ENCODE measurements at places on chromosomes 3 and 15.

DNA sequence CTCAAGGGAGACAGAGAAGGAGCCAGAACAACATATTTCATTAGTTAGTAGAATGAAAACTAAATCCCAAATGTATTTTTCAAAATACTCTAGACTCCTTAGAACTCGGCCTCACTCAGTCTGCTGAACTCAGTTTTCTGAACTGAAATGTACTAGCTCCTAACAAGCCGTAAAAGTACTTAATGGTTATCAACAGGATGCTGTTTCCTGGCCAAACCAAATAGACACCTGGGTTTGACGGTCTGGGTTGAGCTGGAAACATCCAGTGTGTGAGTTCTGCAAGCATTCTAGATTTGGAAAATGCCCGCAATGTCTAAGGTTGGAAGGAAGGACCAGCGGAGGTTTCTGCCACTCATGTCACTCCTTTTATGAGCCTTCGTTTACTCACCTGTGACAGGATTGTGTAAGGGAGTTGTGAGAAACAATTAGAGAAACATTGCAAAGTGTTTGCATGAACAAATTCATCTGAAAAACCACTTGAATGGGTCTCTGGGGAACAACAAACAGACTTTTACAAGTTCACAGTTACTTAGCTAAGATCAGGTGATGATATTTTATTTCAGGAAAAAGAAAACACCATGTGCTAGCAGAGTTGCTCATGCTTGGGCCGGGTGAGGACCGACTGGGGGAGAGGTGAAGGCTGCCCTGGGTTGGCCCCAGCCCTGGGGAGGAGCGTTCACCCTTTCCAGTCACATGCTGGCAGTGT, 151.0 kb downstream of the ALDH1A2 start:
- no peak for DNase-seq

DNA sequence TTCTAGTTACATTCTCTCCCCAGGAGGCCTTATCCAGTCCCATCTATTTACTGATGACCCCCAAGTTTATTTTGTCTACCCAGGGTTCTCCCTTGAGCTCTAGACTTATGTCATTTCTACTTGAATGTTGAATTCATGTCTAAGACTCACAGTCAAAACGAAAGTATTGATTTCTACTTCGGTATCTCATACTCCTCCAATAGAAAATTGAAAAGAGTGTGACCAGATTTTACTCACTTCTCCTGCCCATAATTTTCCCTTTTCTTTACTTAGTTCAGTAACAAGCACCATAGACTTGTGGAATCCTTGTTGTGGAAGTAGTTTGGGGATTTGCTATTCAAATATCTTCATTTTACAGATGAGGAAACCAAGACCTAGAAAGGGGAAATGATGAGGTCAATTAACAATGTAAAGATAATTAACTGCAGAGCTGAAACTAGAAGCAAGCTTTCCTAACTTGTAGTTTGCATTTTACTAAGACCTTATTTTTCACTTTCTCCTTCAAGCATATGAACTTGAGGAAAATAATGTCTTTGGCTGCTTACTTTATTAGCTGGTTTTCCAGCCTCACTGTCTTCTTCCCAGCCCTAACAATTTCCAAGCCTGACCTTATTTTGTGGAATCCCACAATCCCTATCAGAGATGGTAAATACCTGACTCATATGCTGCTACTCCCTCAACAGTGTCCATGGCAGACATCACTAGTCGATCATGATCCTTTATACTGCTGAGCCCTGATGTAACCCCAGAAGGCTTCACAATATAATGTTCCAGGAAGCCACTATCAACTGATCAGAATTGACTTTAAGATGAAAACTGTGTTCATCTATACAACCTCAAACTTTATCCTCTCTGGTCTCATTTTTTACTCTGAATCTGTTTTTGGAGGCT, 123.9 kb upstream of the AGBL1 start:
- DNase-seq, result no peak

DNA sequence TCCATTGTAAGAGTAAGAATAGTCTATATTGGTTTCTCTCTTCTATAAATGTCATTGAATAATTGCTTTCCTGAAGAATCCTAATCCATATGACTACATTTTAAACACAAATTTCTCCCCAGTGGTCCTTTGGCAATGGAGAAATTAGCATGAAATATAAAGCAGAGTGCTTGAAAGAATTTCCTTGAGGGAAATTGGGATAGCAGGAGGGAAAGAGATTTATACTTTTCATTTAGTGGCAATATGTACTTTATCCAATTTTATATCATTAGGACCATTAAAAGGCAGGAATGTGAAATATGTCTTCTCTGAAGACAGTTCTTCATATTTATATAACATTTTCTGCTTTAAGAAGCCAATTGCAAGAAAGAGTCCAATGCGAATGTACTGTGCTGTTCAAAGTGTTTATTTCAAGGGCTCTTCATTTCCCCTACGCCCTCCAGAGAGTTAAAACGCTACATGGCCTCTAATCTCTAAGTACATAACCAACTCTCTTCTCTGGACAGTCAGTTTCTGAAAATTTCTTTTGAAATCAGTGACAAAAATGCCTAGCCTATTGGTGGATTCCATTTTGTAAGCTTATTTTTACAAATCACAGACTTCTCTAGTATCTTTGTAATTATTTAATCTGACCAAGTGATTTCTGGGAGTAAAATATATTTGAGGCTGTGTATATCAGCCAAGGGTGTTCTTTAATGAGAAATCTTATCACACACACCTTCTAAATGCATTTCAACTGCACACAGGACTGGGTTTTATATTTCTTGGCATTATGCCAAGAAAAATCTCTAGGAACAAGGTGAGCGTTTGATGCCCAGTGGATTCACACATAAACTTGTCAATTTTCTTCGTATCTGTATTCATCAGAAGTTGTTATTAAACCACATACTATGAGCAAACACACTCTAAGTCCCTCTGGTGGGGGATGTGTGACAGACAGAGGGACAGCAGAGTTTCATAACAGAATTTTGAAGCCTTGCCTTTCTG, 51.2 kb downstream of the KCNAB1 start:
- no peak for DNase-seq

DNA sequence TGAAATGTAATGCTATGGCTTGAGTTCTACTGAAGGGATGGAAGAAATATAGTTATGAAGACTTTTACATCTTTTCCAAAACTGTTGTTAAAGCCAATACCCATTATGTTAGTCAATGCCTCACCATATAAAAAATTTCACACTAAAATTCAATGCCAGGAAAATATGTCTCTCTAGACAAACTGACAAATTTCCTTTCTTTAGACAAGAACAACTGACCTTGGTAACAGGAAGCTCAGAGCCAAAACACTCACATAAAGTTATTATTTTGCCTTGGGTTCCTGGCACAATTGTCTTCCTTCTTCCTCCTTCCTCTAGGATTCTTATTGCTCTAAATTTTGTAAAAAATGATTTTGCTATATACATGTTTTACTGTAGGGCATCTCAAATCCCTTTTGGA, 26.7 kb downstream of the INTS14 start:
- DNase-seq, result no peak

DNA sequence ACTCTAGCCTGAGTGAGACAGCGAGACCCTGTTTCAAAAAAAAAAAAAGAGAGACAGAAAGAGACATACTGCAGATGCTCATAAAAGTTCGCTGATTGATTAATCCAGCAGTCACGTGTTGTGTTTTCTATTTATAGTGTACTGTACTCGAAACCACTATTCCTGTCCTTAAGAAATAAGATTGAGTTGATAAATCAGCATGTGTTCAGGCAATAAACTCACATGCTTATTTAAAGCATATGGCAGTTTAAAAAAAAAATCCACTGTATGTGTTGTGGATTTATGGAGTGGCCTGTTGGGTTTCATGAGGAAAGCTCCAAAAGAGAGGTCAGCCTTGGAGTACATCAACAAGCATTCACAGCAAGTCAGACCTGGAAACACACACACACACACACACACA, 17.7 kb downstream of the RPL22L1 start:
- DNase-seq, result no peak

GRCh38 chr3:108001457-108001856, 89.4 kb downstream of the CD47 start:
- no peak for DNase-seq

DNA sequence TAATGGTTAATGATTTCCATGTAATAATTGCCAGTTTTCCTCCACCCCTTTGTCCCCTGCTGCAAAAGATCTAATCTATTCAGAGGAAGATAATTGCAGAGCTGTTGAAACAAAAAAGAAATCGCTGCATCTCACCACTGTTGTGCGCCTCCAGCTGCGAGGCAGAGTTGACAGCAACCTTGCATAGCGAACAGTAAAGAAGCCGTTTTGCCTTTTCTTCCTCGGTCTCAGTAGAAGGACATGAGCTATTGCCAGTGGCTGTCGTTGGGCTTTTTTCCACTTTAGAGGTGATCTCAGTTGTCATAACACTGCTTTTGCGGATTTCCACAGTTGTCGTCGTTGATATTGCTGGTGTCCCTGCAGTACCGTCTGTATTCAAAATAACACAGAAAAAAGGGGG, 314.2 kb downstream of the ZNF385D start:
- no peak for DNase-seq

- DNase-seq, result peak; percentile 28
These were observed 126.4 kb downstream of the GREM1 start for GRCh38 chr15:32844118-32844711.

- no peak for DNase-seq
These were observed 34.7 kb downstream of the FOXL2 start for GRCh38 chr3:138912237-138912636.

GRCh38 chr3:41241800-41242571, 42.7 kb downstream of the CTNNB1 start:
- no peak for DNase-seq

DNA sequence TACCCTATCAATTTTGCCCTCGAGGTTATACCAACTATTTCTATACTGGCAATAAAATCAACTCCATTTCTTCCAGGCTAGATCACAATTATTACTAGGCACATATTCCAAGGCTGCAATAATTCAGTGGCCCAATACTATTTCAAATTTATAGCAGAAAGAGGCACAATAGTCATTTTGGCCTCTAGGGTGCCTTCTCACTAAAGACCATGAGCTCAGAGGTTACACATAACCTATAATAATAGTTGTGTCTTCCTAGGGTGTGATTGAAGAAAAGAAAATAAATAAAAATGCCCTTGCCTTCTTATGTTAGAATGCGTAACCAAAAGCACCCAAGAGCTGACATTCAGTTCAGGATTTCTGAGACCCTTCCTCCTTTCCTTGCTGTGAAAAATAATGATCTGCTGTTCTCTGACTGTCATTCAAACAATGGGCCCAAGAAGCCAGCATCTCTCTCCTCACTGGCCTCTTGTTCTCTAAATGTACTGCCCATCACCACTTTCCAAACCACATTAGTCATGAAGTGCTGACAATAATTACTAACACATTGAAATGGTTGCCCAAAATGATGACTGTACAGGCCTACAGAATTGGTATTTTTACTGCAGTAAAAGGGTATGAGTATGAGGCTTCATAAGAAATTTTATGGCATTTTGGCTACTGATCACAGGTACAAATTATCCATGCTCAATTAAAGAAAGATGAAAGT, 244.8 kb downstream of the LRRN1 start:
- no peak for DNase-seq

- no peak for DNase-seq
These were observed 8.7 kb upstream of the CAMK1 start for GRCh38 chr3:9778143-9779074.

DNA sequence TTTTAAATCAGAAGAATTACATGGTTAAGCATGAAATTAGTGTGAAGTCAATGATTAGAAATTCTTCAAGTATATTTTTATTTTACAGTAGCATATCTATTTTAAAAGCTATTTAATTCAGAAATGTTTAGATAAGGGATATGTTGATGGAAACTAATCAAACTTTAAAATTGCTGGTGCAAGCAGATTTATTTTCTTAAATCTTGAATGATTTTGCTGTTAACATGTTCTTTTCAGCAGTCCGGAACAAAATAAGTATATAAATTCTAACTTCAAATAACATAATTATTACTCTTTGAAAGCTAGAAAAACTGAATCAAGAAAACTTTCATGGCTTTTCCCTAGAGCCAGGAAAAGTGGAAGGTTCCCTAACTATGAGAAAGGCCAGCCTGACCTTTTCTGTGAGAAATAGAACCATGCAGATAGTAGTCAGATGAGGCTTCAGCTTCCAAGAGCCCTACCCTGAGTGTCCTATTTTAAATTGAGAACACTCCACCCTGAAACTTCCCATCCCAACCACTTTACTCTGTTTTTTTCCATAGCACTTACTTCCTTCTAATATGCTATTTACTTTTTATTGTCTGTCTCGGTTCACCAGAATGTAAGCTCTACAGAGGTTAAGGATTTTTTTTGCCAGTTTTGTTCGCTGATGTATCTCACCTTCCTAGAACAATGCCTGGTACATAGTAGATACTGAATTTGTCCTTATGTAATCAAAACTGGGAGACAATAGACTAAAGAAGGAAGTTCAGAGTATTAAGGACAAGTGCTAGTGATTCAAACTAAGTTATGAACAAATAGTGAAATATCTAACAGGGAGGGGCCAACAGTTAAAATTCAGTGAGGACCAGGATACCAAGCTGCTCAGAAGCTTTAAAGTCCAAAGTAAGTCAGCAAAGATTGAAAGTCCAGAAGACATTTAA, 66.8 kb downstream of the CD200R1L start:
- no peak for DNase-seq

DNA sequence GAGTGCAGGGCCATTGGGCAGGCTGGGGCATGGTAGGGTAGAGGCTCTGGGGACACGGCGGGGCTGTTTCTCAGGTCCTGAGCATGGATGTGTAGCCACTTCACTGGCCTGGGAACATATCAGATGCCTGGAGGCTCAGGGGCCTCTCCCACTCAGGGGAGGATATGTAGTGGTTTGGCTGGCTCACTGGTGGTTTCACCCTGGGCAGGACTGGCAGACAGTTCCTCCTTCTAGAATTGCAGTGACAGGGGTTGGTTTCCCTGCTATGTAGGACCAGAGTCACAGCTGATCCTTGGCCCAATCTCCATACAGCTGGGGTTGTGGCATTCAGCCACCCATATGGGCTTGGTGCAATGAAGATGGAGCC, 4.8 kb upstream of the ARHGAP31 start:
- DNase-seq, result no peak

DNA sequence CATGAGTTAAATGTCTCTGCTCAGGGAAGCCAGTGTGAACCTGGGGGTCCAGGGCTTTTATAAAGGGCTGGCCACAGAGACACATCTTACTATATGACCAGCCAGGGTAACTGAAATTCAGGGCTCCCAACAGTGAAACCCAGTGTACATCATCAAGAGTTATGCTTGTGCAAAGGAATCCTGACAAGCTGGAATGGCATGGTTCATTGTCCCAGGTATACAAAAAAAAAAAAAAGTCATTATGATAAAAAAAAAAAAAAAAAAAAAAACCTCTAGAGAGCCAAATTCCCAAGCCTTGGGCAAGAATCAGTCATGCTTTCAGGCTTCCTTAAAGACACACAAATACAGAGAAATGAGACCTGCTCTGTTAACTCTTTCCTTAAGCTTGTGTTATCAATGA, 452.0 kb downstream of the GABRG3 start:
- no peak for DNase-seq

GRCh38 chr3:106299300-106300098, 430.7 kb upstream of the CBLB start:
- DNase-seq, result no peak

- no peak for DNase-seq
These were observed 468 bp upstream of the SPTBN5 start for GRCh38 chr15:41894251-41894790.

- DNase-seq, result no peak
These were observed 75.0 kb downstream of the LRRC28 start for GRCh38 chr15:99326235-99326634.
